ENCODE measurements at places on chromosomes 4 and X. TPM values are rescaled to one million over a fixed set of nuclear protein-coding genes. Genes with fewer than 3 reads are reported as not detected.

SH3RF1 gene
- total RNA-seq = 16.3 TPM

FGD1 gene
- total RNA-seq = 3.0 TPM

NRK gene
- total RNA-seq = 2.1 TPM

MAP9 gene
- 8.7 TPM for total RNA-seq

RPL36A gene
- 859 TPM for total RNA-seq

USP17L29 gene
- total RNA-seq = not detected

ASB12 gene
- not detected for total RNA-seq

RPGR gene
- 4.6 TPM for total RNA-seq

SAP30 gene
- total RNA-seq = 30.4 TPM

C4orf50 gene
- not detected for total RNA-seq
